ENCODE measurements at places on chromosomes 4 and X.

GRCh38 chrX:51395810-51396728 lies 63.4 kb downstream of the NUDT10 start:
- peak; percentile 60 for DNase-seq

GRCh38 chr4:74944354-74944793 lies 11.5 kb downstream of the PARM1 start:
- no peak for DNase-seq

DNA sequence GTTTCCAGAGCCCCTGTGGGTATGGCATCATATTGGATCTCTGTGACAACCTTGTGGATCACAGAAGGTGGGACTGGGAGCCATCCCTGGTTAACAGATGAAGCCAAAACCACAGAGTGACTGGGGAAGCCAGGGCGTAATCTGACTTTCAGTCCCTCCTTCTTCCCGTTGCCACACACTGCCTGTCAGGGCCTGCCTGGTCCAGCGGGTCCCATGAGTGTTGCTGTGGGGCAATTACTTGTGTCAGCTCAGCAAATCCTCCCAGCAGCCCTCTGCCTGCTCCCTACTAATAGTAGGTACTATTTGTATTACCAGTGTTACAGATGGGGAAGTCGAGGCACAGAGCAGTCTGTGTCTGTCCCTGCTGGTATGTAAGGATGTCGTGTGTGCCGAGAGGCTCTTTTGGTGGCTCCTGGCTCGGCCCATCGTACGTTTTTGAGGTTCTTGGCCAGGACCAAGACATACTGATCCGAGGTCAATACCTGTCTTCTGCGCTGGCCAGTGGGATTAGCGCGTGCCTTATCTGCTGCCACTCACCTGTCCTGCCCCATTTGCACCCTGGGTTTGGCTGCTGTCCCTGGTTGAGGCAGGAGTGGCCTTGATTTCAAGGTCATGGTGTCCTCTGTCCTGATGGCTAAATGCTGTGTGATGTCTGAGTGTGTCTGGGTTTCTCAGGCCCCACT lies 5.7 kb downstream of the NSG1 start:
- no peak for DNase-seq

- no peak for DNase-seq
Observed at GRCh38 chr4:7971159-7971631, 31.5 kb upstream of the AFAP1 start.

GRCh38 chr4:6746721-6747293 lies 30.8 kb downstream of the BLOC1S4 start:
- DNase-seq, result no peak

- no peak for DNase-seq
Observed at GRCh38 chr4:8732681-8733243, 138.9 kb downstream of the HMX1 start.

GRCh38 chr4:118835571-118836300 lies at the start of gene SEC24D:
Gene SEC24D, minus strand, starts transcription at chr4:118836126. Its CDS starts 2,430 bp downstream, at chr4:118833696.
- DNase-seq, result peak; percentile 82

GRCh38 chr4:7209699-7210098 lies 17.4 kb downstream of the SORCS2 start:
- DNase-seq, result no peak

DNA sequence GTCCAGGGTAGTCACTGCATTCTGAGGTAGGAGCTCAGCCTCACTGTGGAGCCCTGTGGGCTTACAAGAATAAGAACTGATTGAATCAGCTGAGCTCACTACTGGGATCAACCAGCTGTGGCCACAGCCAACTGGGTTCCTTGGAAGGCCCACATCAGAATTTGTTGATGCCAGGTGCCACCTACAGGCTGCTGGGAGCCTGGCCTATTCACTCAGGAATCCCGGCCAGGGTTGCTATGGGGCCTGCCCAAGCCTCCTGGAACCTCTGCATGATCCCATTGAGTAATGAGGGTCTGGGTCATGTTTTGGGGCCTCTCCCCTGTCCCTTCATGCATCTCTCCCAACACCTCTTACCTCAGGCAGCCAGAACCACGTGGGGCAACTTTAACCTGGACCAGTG lies 53.9 kb upstream of the KIAA1210 start:
- DNase-seq, result no peak
